ENCODE measurements at places on chromosomes 3 and 15.
A peak's percentile ranks its signal among the peaks of the same experiment; 100 is the strongest.

DNA sequence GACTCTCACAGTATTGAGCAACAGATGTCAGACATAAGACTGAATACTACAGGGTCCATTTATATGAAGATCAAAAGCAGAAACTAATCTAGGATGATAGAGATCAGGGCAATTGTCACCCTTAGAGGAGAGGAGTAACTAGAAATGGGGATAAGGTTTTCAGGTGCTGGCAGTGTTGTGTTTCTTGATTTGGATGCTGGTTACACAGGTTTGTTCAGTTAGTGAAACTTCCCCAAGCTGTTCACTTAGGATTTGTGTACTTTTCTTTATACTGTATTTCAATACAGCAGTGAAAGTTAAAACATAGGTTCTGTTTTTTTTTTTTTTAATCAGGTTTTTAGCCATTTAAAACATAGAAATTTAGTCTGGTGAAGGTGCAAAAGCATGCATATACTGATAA is 39.1 kb upstream of the CMTM7 start:
- no peak for DNase-seq

DNA sequence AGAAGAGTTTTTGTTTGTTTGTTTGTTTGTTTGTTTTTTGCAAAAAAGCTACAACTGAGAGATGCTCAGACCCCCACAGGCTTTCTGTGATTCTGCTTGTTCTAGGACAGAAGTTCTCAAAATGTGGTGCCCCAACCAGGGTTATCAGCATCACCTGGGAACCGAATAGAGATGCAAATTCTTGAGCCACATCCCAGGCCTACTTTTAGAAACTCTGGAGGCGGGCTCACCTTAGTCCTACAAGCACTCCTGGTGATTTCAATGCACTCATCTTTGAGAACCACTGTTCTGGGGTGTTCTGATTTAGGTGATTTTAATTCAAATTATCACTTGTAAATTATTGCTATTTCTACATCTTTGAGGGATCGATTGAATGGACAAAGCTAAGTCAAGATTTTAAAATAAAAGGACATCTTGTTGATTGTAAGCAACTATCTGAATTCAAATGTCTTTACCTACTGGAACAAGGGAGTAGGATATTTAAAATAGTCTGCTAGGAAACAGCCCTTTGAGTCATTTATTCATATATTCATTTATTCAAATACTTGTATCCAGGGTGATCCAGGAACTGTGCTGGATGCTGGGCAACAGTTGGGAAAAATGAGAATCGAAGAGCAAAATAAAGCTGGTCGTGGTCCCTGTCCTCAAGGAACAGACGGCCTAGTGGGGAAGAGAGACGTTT is 44.7 kb upstream of the CADPS start:
- no peak for DNase-seq

DNA sequence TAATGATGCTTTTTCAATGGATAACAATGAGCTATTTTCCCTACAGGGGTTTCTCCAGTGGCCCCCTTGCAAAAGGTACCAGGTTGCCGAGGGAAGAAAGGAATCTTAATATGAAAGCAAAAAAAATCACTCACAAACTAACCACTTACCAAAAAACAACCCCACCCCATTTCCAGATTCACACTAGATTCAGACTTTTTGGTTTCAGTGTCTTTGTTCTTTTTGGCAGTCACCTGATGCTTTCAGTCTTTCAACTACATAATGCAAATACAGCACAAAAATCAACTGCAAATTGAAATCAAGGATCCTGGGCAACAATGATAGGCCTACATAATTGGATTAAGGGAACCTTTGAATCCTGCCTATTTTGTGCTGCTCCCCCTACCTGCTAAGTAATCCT is 71.1 kb upstream of the RAP2B start:
- no peak for DNase-seq

- no peak for DNase-seq
These were observed 35.0 kb upstream of the CAPN3 start for GRCh38 chr15:42324308-42324707.

DNA sequence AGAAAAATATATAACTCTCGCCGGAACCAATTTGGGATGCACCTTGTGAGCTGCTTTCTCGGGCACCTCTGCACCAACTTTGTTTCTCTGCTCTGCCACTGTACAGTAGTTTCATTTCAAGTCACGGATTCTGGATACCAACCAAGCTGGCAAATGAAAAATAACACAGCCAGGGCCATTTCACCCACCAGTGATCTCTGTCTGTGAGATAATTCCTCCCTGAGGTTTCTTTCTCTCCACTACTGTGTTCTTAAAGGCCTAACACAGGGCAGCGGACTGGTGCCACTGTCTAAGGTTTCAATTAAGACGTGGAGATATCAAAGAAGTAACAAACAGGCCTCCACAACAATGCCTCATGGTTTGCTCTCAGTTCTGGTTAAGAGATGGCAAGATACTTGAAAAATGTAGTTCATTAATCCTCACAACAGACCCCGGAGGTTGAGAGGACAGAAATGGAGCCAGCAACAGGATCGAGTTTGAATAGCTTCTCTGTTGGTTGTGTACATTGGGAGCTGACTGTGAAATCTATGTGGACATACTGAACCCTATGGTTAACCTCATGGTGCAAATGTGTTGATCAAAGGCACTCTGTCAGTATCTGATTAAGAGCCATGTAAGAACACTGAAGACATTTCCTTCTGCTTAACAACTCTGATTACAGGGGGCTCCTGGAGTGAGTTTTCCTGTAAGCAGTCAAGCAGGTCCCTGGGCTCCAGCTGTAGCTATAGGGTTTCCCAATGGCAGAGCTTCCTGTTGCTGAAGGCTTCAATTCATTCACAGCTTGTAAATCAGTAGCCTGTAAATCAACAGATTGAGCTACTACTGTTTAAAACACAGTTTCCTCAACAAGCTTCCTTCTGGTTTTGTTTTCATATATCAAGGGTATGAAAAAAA is 470.5 kb downstream of the EPHA3 start:
- no peak for DNase-seq

- DNase-seq: no peak
These were observed 132.9 kb downstream of the GABRB3 start for GRCh38 chr15:26639966-26640365.

DNA sequence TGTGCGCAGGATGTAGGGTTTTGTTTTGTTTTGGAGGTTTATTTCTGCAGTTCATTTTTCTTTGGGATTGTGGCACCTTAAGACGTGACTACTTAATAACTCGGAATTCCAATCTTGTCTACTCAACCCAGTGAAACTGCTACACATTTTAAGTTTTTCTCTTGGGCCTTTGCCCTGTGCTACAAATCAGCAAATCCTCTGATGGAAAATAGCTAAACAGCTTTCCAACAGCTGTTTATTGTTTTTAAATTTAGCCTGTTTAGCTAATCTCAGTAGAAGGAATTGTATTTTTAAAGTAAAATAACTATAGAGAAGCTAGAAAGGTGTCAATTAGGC is 48.4 kb downstream of the OPA1 start:
- no peak for DNase-seq

DNA sequence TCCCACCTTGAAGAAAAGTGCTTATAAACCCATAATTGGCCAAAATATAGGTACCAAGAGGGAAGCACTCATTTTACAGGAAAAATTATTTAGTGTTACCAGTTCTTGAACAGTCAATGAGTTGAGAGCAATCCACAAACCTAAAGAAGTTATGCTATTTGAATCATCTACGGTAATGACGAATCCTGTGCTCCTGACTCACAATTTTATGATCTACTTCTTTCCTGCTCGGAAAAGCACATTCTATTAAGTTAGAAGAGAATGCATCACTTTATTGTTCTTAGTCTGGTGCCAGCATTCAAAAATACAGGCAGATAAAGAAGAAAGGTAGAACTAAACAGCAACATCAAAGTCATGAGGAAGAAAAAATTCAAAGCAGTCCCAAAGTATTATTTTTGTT is 33.2 kb downstream of the CHRM5 start:
- no peak for DNase-seq

DNA sequence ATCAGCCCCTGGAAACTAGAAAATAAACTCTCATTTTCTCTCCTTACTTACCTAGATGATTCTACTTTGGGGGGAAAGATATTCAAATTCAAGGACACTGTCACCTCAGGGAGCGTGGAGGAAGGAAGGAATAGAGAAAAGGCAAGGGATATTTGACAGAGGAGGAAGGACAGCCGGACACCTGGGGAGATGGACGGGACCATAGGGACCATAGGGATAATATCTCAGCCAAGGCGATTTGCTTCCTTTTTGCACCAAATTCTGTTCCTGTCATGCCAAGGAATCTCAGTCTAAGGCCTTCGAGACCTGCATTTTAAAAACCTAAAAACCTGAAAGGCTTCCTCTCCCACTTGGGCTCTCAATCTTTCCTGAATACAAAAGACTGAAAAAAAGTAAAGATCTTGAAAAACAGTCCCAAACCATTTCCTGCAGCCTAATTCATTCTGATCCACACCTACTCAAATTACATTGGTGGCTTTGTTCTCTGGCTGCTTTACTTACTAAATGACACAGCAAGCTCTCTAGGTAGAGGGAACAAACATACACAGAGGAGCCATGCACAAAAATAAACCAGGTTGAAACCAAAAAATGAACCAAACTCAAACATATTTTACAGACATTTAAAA is 73.9 kb upstream of the SLC24A5 start:
- no peak for DNase-seq

GRCh38 chr15:40327457-40327856 is 4.0 kb downstream of the INAFM2 start:
- DNase-seq: no peak

DNA sequence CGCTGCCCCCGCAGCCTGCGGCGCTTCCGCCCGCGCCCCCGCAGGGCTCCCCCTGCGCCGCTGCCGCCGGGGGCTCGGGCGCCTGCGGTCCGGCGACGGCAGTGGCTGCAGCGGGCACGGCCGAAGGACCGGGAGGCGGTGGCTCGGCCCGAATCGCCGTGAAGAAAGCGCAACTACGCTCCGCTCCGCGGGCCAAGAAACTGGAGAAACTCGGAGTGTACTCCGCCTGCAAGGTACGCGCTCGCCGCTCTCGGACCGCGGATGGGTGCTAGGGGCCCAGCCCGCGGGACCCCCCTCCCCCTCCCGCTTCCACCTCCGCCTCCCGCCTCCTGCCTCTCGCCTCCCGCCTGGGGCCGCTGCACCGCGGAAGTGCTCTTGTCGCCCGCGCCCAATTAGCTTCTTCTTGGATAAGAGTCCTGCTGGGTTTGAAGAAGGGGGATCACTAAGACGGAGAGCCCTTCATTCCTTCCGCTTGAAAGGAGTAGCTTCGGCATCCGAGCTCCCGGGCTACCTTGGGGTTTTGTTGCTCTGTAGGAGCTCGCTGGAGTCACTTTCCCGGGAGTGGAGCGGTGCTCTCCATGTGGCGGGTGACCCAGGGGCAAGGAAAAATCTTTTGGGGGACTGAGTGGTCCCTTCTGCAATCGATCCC is 426 bp downstream of the KAT2B start:
- peak; percentile 23 for DNase-seq

DNA sequence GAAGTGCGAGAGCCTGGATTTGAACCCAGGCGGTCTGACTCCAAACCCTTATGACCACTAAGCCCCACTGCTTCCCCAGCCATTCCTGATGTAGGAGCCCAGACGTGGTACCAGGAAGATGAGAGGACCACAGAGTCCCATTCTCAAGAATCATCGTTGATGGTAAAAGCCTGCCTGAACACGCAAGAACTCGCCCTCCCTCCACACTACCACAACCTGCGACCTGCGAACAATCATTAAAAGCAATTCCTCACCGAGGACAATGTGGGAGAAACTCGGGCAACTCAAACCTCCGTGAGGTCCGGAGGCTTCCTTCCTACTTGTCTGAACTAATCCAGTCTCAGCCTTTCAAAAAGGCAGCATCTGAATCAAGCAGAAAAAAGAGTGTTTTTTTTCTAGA is 10.3 kb downstream of the MAGI1 start:
- no peak for DNase-seq

DNA sequence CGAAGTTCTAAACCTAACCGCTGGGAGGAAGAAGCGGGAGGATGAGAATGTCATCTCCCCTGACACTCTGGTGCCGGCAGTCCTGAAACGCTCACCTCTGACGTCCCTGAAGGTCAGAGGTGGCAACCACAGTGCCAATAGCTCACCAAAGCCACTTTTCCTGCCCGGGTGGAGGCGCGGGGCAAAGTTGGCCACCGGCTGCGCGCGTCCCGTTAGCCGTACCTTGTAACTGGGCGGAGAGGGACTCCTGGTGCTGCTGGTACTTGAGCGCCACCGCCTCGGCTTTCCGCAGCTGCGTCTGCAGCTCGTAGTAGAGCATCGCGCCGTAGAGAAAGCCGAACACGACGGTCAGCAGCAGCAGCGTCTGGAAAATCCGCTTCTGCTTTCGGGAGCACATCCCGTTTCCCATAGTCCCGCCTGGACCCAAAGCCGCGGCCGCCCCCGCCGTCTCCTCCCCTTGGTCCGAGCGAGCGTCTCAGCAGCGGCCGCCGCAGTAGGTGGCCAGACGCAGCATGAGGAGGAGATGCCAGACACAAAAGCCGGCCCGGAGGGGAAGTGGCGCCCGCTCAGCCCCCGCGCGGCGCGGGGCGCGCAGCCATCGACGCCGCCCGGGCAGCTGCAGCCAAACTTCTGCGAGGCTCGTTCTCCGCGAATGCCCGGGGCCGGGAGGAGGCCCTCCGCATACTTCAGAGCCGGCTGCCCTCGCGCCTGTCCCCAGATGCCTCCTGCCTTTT is 680 bp downstream of the GOLIM4 start:
- peak; percentile 8 for DNase-seq

GRCh38 chr15:60520825-60521368 is 42.0 kb upstream of the ICE2 start:
- no peak for DNase-seq

DNA sequence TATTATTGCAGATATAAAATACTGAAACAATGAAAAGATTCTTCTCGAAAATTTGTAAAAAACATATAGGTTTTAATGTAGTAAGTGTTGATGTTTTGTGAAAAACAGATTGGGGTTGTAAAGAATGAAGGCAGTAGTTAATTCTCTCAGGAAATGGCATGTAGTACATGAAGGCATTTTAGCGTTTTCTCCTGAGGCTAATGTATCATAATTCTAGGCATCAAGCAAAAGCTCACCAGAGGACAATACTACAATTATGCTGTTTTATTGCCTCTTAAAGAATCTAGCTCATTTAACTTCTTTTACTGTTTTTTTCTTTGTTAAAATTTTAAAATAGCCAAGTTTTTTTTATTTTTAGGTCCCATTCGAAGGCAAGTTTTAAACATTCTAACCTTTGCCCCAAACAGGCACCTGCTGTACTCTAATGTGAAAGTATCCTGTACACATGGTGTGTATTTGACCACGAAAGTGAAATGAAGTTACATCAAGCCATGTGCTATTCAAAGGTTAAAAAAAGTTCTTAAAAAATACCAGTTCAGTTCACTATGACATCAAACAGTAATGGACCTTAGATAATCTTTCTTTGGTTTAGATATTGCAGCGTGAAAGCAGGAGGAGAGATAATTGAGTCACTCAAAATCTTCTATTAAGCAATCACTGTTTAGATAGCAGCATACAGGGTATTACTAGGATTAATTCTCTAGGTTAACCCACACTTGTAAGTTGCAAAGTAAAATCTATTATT is 163.6 kb downstream of the ECT2 start:
- no peak for DNase-seq

Measured in cortex of kidney (tissue), 1 donor.